Stimulated activated naive CD8-positive, alpha-beta T cell treated with anti-CD3 and anti-CD28 coated beads, Interleukin-15, amount 100 ng/mL, for 72 hours (primary cell): ENCODE measurements at places on chromosomes 2 and 18.

GRCh38 chr2:240426845-240427721 is 8.4 kb upstream of the GPC1 start:
- no peak for DNase-seq

DNA sequence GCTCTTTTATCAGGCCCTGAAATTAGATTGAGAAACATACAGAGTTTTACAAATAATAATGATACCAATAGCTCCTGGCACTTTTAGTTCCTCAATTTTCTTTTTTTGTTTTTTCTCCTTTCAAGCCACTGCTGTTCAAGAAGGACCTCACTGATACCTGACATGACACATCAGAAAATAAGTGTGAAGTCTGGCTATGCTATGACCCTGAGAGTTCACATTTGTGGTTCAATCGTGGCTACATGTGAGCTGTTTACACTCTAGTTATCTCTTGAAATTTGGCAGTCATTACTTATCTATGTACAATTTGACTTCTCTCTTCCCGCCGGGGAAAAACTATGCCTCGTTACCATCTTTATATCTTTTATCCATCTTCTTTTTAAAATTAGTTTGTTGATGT is 686.5 kb downstream of the EPHA4 start:
- no peak for DNase-seq

GRCh38 chr2:97005353-97005752 is 19.0 kb upstream of the FAM178B start:
- no peak for DNase-seq

GRCh38 chr18:13580991-13581390 is 145.4 kb downstream of the FAM210A start:
- DNase-seq: no peak

- DNase-seq: no peak
Observed at GRCh38 chr2:173231465-173231864, 123.2 kb upstream of the CDCA7 start.

DNA sequence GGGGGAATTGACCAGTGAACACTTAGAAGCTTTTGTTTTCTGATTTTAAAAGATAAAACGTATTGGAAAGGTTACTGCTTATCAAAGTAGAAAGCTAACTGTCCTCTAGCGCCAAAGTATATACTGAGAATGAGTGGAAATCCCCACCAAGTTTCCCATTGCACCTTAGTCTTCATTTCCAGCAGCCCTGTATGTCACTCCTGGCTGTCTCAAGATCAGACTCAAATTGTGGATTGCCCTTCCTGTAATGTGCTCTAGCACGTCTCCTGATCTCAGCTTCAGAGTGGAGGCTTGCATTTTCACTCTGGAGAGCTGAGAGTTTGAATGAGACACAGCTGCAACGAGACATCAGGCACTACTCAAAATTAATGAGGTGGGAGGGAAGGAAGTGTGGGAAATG is 26.6 kb downstream of the MFF start:
- no peak for DNase-seq

GRCh38 chr2:170493426-170494097 is 221.6 kb upstream of the SP5 start:
- DNase-seq: no peak

GRCh38 chr18:59114160-59114559 is 25.5 kb upstream of the SEC11C start:
- no peak for DNase-seq

DNA sequence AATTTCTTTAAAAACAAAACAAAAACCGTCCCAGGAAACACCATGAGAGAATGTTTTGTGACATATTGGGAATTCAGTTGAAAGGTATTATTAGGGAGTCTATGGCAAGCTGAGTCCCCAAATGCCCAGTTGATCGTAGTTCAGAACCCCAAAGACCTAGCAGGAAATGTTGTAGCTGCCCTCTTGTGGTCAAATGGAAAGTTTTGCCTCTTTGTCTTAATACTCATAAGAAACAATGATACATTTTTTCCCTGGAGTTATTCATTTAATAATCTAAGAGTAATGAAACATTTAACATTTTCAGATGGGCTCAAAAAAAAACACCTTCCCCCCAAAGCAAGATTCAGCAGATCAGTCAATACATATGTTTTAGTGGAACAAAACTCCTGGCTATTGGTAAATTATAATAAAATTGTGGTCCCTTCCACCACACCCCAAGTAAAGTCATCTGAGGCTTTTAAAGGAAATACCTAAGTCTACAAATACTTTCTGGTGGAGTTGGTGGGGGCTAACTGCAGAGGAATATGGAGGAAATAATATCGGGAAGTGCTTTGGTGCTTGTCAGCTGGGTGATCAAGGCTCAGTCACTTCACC is 37.8 kb upstream of the EFEMP1 start:
- DNase-seq: no peak

DNA sequence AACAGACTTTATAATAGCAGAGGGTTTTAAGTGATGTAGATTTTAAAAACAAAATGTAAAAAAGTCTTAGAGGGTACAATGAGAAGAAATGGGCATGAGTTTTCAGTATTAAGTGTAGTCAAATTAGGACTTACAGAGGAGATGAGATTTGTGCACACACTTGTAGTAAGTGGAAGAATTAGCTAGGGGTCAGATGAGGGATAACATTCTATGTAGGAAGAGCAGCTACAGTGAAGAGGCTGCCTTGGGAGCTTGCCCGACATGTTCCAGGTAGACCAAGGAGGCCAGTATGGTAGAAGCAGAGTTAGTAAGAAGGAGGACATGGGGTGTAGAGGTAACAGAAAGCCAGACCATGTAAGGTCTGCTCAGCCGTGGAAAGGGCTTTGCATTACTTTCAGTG is 189.2 kb upstream of the DSEL start:
- DNase-seq: no peak

GRCh38 chr2:76447294-76447693 is 736.6 kb upstream of the GCFC2 start:
- DNase-seq: no peak

- no peak for DNase-seq
Observed at GRCh38 chr2:96414161-96414710, 78.7 kb downstream of the NCAPH start.

DNA sequence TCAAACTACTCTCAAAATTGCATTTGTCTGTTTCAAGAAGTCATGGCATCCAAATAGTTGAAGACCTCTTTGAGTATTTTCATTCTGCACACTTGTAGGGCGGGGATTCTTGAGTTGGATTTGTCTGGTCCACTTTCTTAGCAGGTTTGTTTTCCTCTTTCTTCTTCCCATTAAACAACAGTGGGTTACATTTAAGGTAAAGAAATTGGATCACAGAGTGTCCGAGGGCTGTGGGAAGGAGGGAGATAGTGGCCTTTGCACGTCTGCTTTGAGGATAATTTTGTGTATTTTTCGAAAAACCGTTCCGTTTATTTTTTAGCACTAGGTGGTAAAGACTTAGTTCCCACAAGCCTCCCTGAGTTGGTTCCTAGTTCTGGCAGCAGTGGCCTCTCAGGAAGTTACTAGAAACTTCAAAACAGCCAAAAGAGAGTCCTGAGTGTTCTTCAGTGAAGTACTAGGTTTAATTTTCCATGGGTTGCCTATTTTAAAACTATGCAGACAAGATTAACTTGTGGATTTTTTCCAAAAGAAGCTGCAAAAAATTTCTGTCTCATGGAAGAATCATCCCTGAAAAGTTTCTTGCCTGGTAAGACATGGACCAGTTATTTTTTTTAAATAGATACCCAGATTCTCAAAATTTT is 107.9 kb downstream of the CDC42EP3 start:
- DNase-seq: no peak

GRCh38 chr18:45664824-45665763 is 49.8 kb downstream of the SLC14A2 start:
- peak; percentile 68 for DNase-seq

GRCh38 chr2:111618226-111618977 is 265.6 kb downstream of the ANAPC1 start:
- no peak for DNase-seq
